Type B pancreatic cell (in vitro differentiated cells): ENCODE measurements at places on chromosomes 5 and 9.
A peak's percentile ranks its signal among the peaks of the same experiment; 100 is the strongest.

DNA sequence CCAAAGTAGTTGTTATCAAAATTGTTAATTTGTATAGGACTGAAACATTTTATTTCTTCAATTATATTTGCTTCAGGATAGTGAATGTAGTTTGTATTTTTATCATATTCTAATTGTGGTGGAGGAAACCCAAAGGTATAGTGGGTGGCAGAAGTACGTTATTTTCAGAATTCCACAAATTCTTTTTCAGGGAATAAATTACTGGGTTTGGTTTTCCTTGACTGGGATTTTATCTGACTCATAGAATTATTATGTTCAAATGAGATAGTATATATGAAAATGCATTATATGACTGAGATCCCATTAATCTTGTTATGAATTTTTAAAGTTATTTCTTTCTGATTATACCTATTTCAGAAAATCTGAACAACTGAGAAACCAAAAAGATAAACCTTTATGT is 73.7 kb downstream of the VPS13A start:
- no peak overlapping the region for H3K4me3 ChIP-seq
- H3K36me3 ChIP-seq = peaks cover 15% of the 10 kb centered on the region
- no peaks in the 10 kb centered on the region for H3K27me3 ChIP-seq
- no peak overlapping the region for H3K27ac ChIP-seq

DNA sequence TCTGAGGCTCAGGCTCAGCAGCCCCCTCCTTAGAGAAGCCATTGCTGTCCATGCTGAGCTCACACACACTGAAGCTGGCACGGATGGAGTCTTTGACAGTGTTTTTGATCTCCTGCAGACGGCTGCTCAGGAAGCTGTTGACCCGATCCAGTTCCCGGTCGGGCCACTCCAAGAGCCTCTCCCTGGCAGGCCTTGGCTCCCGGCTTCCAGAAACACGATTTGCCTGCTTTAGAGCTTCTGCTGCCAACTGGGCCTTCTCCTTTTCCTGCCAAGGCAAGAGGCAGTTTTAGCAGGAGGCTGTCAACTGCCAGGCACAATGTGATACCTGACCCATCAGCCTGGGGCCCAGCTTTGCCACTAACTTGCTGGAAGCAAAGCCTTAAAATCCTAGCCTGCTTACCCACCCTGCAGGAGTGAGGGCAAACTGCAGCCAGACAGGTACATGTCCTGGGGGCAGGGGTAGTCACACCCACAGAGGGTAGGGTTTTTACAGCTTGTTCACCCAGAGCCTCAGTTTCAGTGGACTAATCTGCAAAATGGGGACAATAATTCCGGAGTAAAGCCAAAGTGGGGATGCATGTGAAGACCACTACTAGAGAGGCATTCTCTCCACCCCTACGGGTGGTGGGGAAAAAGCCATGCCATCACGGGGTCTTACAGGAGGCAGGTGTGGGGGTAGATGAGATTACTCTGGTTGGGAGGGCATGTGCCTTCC is 8.3 kb upstream of the DDX41 start:
- H3K36me3 ChIP-seq = peaks cover 9% of the 10 kb centered on the region
- no peak overlapping the region for H3K27ac ChIP-seq
- H3K27me3 ChIP-seq = no peaks in the 10 kb centered on the region
- no peaks in the 10 kb centered on the region for H3K4me1 ChIP-seq

DNA sequence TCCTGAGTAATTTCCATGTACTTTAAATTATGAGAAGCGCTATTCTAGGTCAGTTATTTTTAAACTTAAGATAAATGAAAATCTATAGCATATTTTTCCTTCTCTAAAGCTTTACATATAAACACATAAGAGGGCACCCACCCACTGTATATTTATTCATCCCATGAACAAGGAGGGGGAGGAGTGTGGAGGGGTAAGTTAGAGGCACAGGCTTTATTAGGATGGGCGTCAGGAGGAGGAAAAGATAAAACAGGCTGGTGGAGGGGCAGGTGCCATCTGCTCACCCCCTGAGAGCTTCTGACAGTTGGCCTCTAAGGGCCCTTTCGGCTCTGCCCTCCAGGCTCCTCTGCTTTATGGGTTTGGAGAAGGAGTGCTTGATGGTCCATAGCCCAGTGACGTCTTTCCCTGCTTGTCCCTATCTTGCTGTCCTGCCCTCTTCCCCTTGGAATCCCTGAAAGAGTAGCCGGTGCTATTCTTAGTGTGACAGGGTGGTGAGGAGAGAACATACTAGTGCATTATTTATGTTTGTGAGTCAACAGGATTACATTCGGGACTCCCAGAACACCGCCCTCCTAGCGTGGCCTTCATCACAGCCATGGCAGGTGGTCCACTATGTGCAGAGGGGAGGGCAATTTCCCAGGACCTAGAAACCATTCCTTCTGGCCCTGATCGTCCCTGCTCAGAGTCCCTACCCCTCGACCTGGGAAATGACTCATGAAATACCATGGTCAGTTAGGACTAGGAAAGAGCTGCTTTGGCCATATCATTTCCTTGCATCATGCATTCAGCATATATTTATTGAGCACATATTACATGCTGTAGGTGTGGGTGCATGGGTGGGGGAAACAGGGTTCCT is 7.9 kb upstream of the SYNPO start:
- H3K36me3 ChIP-seq = no peaks in the 10 kb centered on the region
- H3K4me1 ChIP-seq = peaks cover 40% of the 10 kb centered on the region
- no peak overlapping the region for H3K4me3 ChIP-seq
- peaks cover 3% of the 10 kb centered on the region for H3K27me3 ChIP-seq
- no peak overlapping the region for H3K27ac ChIP-seq

GRCh38 chr9:4638968-4639367 is 23.1 kb upstream of the PLPP6 start:
- DNase-seq = no peak
- H3K27ac ChIP-seq = no peak overlapping the region
- no peaks in the 10 kb centered on the region for H3K36me3 ChIP-seq
- H3K4me3 ChIP-seq = no peak overlapping the region
- no peaks in the 10 kb centered on the region for H3K4me1 ChIP-seq

DNA sequence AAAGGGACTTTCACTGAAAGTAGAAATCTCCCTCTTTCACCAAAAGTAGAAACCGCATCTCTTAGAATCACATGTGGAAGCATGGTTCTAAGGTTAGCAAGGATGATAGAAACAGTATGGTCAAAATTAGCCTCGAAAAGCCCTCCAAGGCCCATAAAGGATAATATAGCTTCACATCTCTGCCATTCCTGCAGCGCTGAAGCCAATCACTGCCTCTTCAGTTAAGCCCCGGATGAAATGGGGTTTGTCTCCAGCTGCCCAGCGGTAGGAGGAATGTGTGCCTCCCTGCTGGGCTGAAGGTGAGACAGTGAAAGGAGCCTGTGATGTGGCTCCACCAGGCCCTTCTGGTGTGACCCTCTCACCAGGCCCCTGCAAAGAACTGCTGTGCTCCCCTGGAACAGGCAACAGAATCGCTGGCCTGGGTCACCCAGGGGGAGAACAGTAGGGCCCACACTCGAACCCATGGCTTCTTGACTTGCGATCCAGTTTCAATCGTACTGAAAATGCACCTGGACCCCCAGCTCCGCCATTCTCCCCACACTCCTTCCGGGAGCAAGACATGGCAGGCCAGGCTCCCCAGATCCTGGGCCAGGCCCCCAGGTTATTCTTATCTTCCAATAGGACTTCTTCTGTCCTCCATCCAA is 47.2 kb downstream of the CAMK2A start:
- peaks cover 5% of the 10 kb centered on the region for H3K27me3 ChIP-seq
- H3K27ac ChIP-seq = no peak overlapping the region
- H3K36me3 ChIP-seq = no peaks in the 10 kb centered on the region
- peaks cover 19% of the 10 kb centered on the region for H3K4me1 ChIP-seq
- no peak overlapping the region for H3K4me3 ChIP-seq

- H3K36me3 ChIP-seq = no peaks in the 10 kb centered on the region
- H3K4me1 ChIP-seq = peaks cover 33% of the 10 kb centered on the region
- no peak overlapping the region for H3K4me3 ChIP-seq
- H3K27me3 ChIP-seq = no peaks in the 10 kb centered on the region
Measured at GRCh38 chr9:83240671-83241070, 177.7 kb upstream of the RASEF start.

DNA sequence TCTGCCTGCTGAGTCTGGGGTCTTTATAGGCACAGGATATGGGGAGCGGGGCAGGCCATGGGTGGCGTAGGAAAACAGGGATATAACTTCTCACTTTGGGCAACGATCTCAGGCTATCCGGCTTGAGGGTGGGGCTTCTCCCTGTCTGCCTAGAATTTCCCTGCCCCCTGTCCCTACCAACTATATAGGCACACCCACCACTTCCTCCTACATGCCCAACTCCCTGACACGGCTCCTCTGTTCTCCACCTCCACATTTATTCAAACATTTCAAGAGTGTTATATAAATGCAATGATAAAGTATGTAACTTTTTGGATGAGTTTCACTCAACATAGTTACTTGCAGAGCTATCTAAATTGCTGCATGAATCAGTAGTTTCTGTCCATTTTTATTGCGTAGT is 363.2 kb upstream of the RORB start:
- H3K27ac ChIP-seq = no peak overlapping the region
- H3K4me3 ChIP-seq = no peak overlapping the region
- H3K36me3 ChIP-seq = no peaks in the 10 kb centered on the region
- H3K4me1 ChIP-seq = no peaks in the 10 kb centered on the region
- H3K27me3 ChIP-seq = no peaks in the 10 kb centered on the region
- DNase-seq = no peak

DNA sequence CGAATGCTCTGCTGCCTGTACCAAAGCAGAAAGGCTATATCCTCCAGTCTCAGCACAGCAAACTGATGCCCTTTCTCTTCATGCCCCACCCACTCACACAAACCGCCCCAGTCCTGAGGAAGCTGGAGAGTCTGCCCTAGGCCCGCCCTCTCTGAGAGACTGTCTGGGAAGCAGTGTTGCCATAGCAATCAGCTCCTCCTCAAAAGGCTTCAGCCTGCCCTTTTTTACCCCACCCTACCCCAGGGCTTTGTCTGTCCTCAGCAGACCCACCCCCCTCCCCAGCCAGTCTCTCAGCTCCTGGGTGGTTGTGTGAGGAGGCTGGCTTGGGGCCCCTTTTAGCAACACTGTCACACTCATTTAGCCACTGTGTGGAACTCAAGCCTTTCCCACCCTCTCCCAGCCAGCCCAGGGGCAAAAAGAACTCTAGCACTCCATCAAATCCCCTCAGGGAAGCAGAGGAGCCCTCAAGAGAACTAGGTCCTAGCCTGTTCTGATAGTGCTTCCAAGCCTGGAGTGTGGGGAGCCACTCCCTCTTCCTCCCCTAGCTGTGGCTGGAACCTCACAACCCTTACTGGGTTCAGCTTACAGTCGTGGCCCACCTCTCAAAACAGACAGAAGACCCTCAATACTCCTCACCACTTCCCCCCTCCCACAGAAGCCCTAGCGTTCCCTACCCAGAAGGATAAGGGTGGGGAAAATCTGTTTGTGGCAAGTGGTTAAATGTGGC is 1.4 kb downstream of the ATOSB start:
- peaks cover 3% of the 10 kb centered on the region for H3K36me3 ChIP-seq
- H3K4me3 ChIP-seq = peak overlapping the region; percentile 99
- peak; percentile 86 for DNase-seq
- no peaks in the 10 kb centered on the region for H3K27me3 ChIP-seq
- H3K27ac ChIP-seq = peak overlapping the region; percentile 97
- peaks cover 31% of the 10 kb centered on the region for H3K4me1 ChIP-seq

DNA sequence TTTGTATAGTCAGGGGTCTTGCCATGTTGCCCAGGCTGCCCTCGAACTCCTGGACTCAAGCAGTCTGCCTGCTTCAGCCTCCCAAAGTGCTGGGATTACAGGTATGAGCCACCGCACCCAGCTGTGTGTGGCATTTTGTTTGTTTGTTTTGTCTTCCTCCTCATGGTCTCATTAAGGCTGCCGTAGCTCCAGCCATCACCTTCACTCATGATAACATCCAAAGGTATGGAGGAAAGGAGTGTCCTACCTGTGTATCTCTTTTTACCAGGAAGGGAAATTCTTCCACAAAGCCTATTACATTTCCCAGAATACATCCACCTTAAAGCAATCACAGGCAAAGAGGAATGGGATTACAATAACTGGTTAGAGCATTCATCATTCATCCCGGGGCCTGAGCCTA is 27.2 kb downstream of the LSM11 start:
- H3K27me3 ChIP-seq = peaks cover 5% of the 10 kb centered on the region
- H3K4me1 ChIP-seq = no peaks in the 10 kb centered on the region
- no peak overlapping the region for H3K27ac ChIP-seq
- no peak for DNase-seq
- no peak overlapping the region for H3K4me3 ChIP-seq

- H3K27me3 ChIP-seq = no peaks in the 10 kb centered on the region
- H3K4me1 ChIP-seq = peaks cover 10% of the 10 kb centered on the region
- H3K27ac ChIP-seq = no peak overlapping the region
- H3K36me3 ChIP-seq = peaks cover 8% of the 10 kb centered on the region
Measured at GRCh38 chr5:15615859-15616258, 115.9 kb downstream of the FBXL7 start.

GRCh38 chr5:119322948-119323537 is 32.8 kb upstream of the TNFAIP8 start:
- peak overlapping the region; percentile 65 for H3K27ac ChIP-seq
- no peak overlapping the region for H3K4me3 ChIP-seq
- H3K36me3 ChIP-seq = peaks cover 19% of the 10 kb centered on the region
- H3K4me1 ChIP-seq = peaks cover 52% of the 10 kb centered on the region
- no peak for DNase-seq

GRCh38 chr5:82349652-82350051 is 71.5 kb upstream of the RPS23 start:
- H3K4me3 ChIP-seq = no peak overlapping the region
- H3K4me1 ChIP-seq = peaks cover 35% of the 10 kb centered on the region
- no peak for DNase-seq
- H3K36me3 ChIP-seq = no peaks in the 10 kb centered on the region
- H3K27me3 ChIP-seq = no peaks in the 10 kb centered on the region
- no peak overlapping the region for H3K27ac ChIP-seq
